ENCODE measurements at places on chromosomes 13 and 19.

- no peak for DNase-seq
These were observed 466.6 kb upstream of the PCDH9 start for GRCh38 chr13:67696775-67697174.

DNA sequence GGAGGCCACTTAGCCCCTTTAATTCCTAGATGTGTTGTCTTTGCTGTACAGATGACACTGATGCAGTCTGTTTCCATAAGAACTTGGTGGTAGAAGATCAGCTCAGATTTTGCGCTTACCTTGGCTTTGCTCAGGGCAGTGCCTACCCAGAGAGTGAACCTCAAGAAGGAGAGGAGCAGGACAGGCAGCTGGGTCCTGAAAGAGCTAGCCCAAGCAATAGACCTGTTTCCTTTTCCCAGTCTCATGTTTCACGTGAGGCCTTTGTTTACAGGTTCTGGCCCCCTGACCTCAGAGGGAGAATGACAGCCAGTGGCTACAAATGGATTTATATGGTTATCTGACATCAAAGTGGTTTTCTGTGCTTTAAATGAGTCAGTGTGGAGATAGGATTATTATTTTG is 40.1 kb downstream of the METTL21C start:
- DNase-seq: no peak

- no peak for DNase-seq
These were observed 327.8 kb downstream of the SUCLA2 start for GRCh38 chr13:47673009-47673850.

GRCh38 chr13:35481777-35482176 is 5.3 kb upstream of the MAB21L1 start:
- DNase-seq: no peak

DNA sequence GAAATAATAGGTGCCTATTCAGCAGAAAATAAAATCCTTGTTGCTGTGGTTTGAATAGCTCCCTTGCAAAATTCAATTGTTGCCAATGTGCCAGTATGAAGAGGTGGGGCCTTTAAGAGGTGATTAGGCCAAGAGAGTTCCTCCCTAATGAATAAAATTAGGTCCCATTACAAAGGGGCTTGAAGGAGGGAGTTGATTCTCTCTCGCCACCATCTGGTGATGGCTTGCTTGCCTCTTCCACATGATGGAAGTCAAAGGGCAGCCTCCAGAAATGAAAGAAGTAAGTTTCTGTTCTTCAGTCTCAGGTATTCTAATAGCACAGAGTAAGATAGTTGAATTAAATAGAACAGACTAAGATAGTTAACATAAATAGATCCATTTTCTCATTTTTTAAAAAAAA is 3.0 kb upstream of the EEF1AKMT1 start:
- no peak for DNase-seq

DNA sequence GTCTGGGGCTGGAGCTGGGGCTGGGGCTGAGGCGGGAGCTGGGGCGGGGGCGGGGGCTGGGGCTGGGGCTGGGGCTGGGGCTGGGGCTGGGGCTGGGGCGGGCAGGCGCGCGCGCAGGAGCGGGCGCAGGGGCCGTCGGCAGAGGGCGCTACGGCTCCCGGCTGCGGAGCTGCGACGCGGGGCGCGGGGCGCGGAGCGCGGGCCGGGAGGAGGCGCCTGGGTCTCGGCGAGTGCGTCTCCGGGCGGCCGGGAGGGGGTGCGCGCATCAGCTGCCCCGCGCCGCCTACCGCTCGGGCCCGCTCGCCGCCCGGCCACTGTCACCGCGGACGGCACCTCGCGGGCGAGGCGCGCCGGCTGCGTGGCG is 422 bp upstream of the MTUS2 start:
- DNase-seq: no peak

DNA sequence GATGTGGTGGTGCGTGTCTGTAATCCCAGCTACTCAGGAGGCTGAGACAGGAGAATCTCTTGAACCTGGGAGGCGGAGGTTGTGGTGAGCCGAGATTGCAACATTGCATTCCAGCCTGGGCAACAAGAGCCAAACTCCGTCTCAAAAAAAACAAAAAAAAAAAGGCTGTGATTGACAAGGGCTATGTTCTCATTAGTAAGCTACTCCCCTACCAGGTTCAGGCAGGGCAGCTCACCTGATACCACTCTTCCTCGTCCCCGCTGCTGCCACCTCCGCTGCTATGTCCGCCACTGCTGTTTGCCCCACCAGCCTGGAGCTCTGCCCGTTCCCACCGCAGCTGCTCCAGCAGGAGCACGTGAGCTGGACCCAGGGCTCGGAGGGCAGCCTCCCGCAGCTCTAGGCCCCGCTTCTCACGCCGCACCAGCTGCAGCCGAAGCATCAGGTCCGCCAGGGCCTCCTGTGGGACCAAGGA is 9.4 kb downstream of the USHBP1 start:
- no peak for DNase-seq

DNA sequence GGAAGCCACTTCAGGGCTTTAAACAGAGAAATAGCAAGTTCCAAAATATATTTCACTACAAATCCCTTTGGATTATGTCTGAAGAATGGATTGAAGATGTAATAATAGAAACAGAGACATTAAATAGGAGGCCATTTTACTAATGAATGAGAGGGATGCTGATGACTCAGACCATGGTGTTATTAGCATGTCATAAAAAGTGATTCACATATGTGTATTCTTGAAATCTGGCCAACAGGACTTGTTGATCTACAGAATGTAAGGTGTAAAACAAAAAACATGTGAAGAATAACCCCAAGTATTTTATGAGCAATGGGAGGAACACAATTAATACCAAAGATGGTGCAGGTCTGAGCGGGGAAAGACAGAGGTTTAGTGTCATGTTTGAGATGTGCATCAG is 873.7 kb downstream of the SLITRK5 start:
- DNase-seq: no peak

GRCh38 chr19:6935069-6935468 is 47.7 kb downstream of the ADGRE1 start:
- DNase-seq: no peak

GRCh38 chr13:24629320-24629719 is 50.9 kb upstream of the ATP12A start:
- no peak for DNase-seq

- DNase-seq: no peak
These were observed 25.4 kb upstream of the GPR12 start for GRCh38 chr13:26785838-26786630.

- no peak for DNase-seq
These were observed 220.3 kb downstream of the KLF12 start for GRCh38 chr13:73913751-73914518.

GRCh38 chr13:35470671-35471661 is 5.5 kb downstream of the MAB21L1 start:
- no peak for DNase-seq

DNA sequence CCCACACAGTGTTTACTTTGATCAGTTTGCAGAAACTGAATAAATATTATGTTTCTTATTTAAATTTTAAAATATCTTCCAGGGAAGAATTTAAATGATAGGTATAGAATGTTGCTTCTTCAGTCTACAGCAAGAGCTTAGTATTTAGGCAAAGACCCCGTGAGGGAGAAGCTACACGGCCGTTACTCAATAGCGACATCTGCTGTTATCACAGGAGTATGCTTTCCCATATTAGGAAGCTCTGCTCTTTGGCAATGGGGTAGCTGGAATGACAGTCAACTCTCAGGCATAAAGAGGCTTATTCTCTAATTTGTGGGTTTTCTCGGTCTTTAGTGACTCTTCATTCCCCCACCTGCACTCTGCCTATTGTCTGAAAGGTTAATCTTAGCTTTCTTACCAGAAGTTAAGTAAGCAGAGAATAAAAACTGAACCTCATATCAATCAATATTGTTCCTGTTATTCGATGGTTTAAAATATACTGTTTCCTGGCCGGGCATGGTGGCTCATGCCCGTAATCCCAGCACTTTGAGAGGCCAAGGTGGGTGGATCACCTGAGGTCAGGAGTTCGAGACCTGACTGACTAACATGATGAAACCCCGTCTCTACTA is 13.2 kb upstream of the LHFPL6 start:
- no peak for DNase-seq

DNA sequence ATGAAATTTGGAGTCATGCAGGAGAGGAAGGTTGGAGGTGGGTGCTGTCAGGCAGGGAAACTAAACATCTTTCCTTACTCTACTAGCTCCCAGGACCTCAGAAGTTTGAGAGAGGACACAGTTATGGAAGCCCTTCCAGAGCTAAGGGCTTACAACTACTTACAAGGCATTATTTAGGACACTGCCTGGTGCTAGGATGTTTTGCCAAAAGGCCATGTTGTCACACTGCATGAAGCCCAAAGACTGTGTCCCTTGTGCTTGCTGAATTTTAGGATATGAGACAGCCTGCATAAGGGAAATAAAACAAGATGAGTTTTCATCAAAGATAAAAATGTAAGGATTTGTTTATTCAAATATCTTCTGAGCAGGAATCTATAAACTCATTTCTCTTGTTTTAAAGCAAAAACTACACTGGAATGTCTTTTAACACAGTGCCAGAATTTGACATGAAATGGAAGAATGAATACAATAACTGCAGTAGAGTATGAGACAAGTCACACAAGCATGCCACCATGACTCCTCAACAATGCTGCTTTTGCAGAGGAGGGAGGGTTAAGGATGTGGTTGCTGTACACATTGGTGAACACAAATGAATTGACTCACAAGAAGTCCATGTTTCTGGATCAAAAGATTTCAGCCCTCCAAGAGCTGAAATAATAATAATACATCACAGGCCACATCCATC is 258.4 kb downstream of the SPRY2 start:
- no peak for DNase-seq

DNA sequence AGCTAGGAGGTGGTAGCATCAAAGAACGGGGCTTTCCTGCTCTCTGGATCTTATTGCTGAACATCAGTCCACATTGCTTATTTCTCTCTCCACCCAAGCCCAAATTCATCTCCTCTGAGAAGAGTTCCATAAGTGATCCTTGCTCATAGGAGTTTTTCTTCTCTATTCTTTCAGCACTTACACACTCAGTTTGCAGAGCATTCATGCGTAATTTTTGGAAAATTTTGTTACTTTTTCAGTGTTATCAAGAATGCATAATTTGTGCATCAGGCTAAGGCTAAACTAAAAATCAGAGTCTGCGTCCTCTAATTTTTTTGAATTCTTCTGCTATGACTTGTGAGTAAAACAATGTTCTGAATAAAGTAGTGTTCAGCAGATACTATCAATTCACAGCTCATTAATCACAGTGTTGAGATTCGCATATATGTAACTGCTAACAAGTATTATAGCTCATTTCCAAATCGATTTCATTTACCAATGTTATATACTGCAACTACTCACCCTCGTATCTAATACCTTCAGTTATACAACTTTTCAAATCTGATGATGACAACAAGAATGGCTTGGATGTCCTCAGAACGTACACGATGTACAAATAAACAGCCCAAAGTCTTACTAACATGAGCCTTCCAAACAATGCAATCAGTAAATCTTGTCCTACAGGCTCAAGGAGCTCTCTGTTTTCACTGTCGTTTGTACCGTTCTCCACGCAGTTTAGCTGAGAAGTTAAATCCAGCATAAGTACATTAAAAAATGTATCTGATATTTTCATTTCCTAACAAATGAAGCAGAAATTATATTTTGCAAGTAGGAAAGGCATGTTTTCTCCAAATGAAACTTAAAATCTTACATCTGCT is 36.4 kb upstream of the STARD13 start:
- no peak for DNase-seq

DNA sequence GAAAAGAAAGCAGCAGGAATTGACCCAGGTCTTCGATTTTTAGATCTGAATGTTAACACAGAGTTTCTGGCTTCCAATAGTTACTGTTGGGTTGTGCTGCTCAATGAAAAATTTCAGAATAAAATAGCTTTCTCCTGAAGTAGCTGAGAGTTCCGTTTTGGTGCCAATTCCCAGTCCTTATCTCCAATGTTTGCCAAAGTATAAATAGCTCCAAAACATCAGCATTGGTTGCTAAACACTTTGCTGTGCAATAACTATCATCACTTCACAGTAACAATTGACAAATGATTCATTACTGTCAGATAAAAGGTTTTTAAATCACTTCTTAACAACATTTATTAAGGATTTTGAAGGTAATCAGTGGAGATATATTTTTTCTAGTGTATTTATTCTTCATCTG is 446.0 kb downstream of the PCDH20 start:
- no peak for DNase-seq

DNA sequence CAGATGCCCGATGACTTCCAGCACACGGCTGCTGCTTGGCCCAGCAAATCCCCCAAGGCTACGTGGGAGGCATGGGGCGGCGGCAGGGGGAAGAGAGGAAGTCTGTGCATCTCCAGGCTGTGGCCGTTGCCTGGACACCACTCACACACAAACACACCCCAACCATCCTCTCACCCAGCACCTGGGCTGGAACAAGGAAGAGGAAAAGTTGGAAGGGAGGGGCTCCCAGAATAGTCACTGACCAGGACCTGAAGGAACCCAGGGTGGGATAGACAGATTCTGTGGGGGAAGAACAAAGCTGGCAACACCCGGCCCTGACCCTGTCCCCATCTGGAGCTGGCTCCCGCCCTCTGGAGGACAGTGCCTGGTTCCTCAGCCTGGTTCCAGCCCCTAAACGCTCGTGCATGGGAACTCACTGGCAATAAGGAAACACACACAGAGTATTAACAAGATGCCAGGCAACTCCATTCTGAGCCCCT is 11.2 kb downstream of the PPP6R1 start:
- DNase-seq: no peak

- DNase-seq: no peak
These were observed 60.9 kb downstream of the RYR1 start for GRCh38 chr19:38494379-38494778.

GRCh38 chr19:13887018-13887436 is 10.1 kb downstream of the NANOS3 start:
- DNase-seq: no peak

DNA sequence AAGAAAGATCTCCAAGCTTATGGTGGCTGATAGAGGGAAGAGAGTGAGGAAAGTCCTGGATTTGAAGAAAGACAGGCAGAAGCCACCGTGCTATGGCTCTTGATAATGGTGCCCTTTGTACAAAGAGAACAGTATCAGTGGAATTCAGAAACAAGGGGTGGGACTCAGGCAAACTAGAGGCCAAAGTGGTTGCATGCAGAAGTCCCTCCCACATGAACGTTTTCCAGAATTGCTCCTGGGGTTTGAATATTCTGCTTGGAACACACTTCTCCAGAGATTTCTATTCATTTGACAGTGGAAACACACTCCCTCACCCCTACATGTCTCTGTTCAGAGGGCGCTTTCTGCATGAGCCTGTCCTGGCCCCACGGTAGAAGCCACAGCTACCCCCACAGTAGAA is 10.1 kb upstream of the MBNL2 start:
- DNase-seq: no peak

- no peak for DNase-seq
These were observed 198.7 kb upstream of the SERP2 start for GRCh38 chr13:44174769-44175425.

GRCh38 chr13:50993371-50993770 is 83.8 kb downstream of the RNASEH2B start:
- no peak for DNase-seq

DNA sequence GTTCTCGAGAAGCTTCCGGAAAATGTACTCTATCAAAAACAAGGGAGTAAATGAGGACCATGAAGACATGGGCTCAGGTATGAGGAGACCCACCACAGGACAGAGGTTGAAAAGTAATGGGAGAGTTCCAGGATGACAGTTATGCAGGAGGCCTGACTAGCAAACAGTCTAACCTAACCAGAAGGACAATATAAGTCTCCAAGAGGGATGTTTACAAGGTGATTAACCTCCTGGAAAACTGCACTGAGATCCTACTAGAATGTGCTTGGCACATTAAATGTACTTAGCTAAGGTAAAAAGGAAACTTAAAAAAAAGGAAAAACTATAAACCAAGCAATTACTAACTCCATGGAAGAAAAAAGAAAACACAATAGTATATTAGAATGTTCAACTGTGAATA is 258.3 kb downstream of the KLF5 start:
- DNase-seq: no peak

GRCh38 chr19:51724543-51724942 is 752 bp upstream of the HAS1 start:
- no peak for DNase-seq

All from CMK (cell line).